ENCODE measurements at places on chromosomes 13 and 19. TPM values are rescaled to one million over a fixed set of nuclear protein-coding genes. Genes with fewer than 3 reads are reported as not detected.

Gene TEX101
- not detected for total RNA-seq

Gene CIRBP
- total RNA-seq: 123 TPM

Gene BRME1
- total RNA-seq: 5.5 TPM

- H3K4me1 ChIP-seq: no peaks in the 10 kb centered on the region
- H3K27me3 ChIP-seq: peaks cover 17% of the 10 kb centered on the region
- no peaks in the 10 kb centered on the region for H3K36me3 ChIP-seq
These were observed 440.9 kb downstream of the IRS2 start for GRCh38 chr13:109345433-109345941.

Gene NDUFA11
- 175 TPM for total RNA-seq

DNA sequence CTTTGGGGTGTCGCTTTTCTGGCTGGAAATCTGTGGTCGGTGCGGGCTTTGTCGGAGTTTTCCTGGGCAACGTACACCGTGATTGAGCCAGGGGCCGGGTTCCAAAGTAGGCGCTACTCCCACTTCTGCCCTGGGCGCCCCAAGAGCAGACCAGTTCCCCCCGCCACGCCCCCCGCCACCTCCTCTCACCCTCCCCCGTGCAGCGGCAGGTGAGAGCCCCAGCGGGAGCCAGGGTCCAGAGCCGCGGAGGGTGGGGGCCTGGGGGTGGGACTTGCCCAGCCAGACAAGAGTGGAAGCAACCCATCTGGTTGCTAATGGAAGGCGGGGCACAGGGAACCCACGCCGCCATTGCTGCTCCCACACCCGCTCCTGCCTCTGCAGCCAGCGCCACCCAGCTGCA, 2195.9 kb downstream of the PCDH9 start:
- no peak overlapping the region for H3K4me3 ChIP-seq
- no peaks in the 10 kb centered on the region for H3K36me3 ChIP-seq
- DNase-seq: no peak
- no peak overlapping the region for H3K27ac ChIP-seq
- no peaks in the 10 kb centered on the region for H3K4me1 ChIP-seq

All from activated CD4-positive, alpha-beta T cell treated with anti-CD3 and anti-CD28 coated beads for 36 hours (primary cell).